Bronchial smooth muscle cell (primary cell): ENCODE measurements at places on chromosomes 16 and 17. TPM values are rescaled to one million over a fixed set of nuclear protein-coding genes. Genes with fewer than 3 reads are reported as not detected.

WNT9B gene
- 0.32 TPM in 1 of 2 replicates, not detected in the other for total RNA-seq

TUBB3 gene
- total RNA-seq: 574 and 719 TPM in 2 replicates

CCDC92B gene
- under 0.01 TPM in 1 of 2 replicates, not detected in the other for total RNA-seq

PIK3R5 gene
- total RNA-seq: not detected in 2 replicates

HSPB9 gene
- total RNA-seq: not detected in 2 replicates

OR3A3 gene
- total RNA-seq: not detected in 2 replicates
